ENCODE measurements at places on chromosomes 7 and 10.

DNA sequence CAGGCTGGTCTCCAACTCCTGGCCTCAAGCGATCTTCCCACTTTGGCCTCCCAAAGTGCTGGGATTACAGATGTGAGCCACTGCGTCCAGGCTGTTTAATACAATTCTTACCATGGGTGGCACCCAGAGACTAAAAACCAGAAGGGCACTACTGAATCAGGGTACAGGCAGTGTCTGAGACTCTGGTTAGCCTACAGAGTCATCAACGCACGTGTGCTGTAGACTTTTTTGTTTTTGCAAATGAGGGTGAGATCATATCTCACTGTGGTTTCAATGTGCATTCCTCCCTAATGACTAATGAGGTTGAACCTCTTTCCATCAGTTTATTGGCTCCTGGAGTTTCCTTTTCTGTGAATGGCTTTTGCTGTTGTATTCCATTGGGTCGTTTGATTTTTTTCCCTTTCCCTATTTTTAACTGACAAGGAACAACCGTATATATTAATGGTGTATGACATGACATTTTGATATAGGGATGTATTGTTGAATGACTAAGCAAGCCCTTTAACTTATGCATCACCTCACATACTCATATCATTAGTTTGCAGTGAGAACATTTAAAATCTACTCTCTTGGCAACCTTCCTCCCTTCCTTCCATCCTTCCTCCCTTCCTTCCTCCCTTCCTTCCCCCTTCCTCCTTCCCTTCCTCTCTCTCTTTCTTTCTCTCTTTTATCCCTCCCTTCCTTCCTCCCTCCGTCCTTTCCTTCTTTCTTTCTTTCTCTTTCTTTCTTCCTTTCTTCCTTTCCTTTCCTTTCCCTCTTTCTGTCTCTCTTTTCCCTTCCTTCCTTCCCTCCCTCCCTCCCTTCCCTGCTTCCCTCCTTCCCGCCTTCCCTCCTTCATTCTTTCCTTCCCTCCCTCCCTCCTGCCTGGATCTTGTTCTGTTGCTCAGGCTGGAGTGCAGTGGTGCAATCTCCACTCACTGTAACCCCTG, 9.3 kb upstream of the TMEM270 start:
- DNase-seq = no peak

DNA sequence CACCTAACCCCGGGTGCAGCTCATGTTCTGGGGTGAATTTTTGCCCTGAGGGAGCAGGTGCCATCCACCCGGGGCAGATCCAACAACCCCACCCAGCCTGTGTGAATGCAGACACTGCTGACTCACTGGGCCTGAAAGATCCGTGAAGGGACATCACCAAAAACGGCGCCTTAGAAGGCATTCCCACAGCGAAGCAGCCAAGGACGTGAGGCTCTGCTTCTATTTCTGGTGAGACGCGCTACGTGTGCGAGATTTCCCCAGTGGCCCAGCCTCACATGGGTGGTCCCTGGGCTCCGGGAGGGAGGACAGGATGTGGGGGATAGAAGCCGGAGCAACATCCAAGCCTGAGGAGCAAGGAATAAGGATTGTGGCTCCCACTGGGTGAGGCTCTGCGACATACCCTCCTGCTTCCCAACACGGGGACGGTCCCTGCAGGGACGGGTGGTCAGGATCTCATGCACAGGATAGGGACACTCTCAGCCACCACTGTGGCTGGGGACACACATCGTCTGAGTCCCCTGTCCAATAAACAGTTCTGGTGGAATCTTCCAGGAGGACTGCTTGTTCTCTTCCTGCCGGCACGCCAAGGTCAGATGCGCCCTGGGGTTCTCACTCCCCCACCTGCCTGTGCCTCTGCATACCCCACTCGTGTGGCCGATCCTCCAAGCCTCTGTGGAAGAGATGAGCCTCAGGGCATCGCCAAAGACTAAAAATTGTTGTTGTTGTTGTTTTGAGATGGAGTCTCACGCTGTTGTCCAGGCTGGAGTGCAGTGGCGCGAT, 70.2 kb downstream of the ZRANB1 start:
- no peak for DNase-seq

- DNase-seq = no peak
Measured at GRCh38 chr10:33930079-33930478, 595.6 kb upstream of the NRP1 start.

GRCh38 chr7:101576998-101577397, 52.1 kb downstream of the MYL10 start:
- no peak for DNase-seq

GRCh38 chr10:74825371-74826141, 844 bp upstream of the KAT6B start:
- DNase-seq = peak; percentile 73

DNA sequence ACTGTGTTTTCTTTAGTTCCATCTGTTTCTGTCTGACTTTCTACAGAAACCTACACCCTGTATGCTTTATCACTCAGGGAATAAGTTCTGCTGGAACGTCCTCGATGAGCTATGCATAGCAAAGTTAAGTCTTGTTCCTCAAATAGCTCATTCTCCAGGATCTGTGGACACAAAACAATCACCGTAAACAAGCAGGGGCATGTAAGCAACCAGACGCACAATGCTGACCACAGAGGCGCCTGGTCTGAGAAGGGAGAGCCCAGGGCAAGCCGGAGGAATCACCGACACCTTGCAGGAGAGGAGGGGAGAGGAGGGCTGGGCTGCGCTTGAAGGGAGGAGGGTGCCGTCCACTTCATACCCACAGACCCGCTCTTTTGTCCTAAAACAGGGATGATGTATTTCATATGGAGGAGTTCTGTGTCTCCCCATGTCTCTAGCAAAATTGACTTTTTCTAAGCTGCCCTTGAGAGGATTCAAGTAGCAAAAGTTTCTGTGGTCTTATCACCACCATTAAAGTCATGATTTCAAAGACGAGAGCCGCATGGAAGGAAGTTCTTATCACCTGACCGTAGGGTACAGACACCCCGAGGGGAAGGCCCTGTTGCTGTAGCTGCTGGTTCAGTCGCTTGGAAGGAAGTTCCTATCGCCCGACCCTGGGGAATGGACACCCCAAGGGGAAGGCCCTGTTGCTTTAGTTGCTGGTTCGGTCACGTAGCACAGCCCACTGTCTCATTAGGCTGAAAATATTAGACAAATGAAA, 14.3 kb downstream of the CALML3 start:
- DNase-seq = no peak

DNA sequence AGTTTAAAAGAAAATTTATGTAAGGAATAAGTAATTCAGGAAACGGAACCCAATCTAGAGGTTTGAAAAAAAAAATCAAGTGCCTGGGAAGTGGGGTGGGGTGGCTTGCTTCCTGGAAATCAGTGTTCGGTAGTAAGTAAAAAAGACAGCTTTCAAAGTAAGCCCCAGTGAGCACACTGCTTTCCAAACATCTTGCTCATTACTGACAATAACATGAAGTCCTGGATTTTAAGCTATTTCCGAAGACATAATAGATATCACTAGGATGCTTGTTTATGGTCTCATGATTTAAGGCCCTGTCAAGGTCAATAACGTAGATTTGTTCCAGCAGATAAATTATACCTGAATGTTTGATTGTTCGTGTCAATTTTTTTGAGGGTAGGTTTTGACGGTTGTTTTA, 1.3 kb downstream of the STAMBPL1 start:
- no peak for DNase-seq

GRCh38 chr7:132977234-132977633, 104.7 kb downstream of the CHCHD3 start:
- no peak for DNase-seq

Measured in GDM1 (cell line).